Left renal pelvis (tissue), 4 donors: ENCODE measurements at places on chromosomes 1 and 21. TPM values are rescaled to one million over a fixed set of nuclear protein-coding genes. Genes with fewer than 3 reads are reported as not detected.

PI4KB gene
- 67.6 TPM for polyA plus RNA-seq

KCNT2 gene
- 13.2 TPM for polyA plus RNA-seq

CIART gene
- 7.9 TPM for polyA plus RNA-seq

TSPAN2 gene
- 39.6 TPM for polyA plus RNA-seq

KIF17 gene
- 2.9 TPM for polyA plus RNA-seq

LRRC38 gene
- not detected for polyA plus RNA-seq
